Myocyte (in vitro differentiated cells): ENCODE measurements at places on chromosomes 5 and 9. TPM values are rescaled to one million over a fixed set of nuclear protein-coding genes. Genes with fewer than 3 reads are reported as not detected.

GRCh38 chr5:32489791-32490562 lies 45.4 kb upstream of the ZFR start:
- DNase-seq = peak; percentile 85

GRCh38 chr5:171299851-171300250 lies 9.2 kb upstream of the TLX3 start:
- DNase-seq = no peak

DNA sequence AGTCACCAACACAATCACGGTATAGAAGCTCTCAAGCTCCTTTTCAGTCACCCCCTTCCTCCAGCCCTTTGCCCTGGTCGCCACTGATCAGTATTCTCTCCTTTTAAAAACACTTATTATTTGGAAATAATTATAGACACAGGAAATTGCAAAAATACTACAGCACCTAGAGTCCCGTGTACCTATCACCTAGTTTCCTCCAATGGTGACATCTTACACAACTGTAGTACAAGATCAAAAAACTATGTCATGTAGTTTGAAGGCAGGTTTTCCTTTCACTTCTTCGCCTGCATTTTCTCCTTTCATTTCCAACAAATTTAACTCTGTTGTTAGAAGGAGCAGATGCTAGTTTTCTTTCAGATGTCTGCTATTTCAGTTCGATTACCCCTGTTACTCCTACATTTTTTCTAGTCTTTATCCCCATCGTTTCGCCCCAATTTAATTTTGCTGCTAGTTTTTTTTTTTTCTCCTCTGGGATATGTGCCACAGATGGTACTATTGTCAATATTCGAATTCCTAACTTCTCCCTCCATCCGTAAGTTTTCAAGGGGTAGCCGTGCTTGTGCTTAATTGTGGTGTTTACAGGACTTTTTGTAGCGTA lies 612 bp upstream of the ATG10 start:
- DNase-seq = no peak

PCDHGB7 gene
- total RNA-seq = 1.4 and 3.4 TPM in 2 replicates

IFNA21 gene
- not detected in 2 replicates for total RNA-seq

GRCh38 chr9:111237447-111237846 lies 92.6 kb downstream of the OR2K2 start:
- no peak for DNase-seq

GRCh38 chr9:104361207-104361606 lies 142.9 kb upstream of the OR13F1 start:
- no peak for DNase-seq

GRCh38 chr5:159765135-159765433 lies 151.2 kb upstream of the ADRA1B start:
- DNase-seq = no peak

- DNase-seq = peak; percentile 69
Measured at GRCh38 chr9:38141746-38142591, 72.9 kb upstream of the SHB start.

FRRS1L gene
- not detected in 2 replicates for total RNA-seq

- DNase-seq = no peak
Measured at GRCh38 chr5:26295541-26295940, 742.8 kb downstream of the CDH9 start.

DNA sequence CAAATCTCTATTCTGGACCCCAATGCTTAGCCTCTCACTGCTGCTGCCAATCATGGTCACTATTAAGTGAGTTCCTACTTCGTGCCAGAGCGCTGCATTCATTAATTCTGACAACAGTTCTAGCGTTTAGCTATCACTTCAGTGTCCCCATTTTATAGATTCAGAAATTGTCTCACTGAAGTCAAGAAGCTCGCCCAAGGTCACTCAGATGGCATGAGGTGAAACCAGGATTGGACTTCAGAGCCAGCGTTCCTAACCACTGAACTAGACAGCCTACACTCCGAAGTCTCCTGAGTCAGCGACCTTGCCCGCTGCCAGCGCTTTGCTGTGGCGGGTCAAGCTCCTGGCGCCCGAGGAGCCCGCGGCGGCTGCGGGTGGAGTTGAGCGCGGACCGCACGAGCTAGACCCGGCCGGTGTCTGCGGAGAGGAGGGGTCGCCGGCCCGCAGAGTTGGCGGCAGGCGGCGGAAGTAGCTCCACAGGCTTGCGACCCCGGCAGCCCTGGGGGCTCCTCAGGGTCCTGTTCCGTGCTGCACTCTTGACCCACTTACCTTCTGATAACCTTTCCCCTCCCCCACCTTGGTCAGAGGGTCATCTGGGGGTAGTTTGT lies 2.1 kb upstream of the GABRB2 start:
- DNase-seq = peak; percentile 3

IL33 gene
- 0.10 TPM in 1 of 2 replicates, not detected in the other for total RNA-seq

DNA sequence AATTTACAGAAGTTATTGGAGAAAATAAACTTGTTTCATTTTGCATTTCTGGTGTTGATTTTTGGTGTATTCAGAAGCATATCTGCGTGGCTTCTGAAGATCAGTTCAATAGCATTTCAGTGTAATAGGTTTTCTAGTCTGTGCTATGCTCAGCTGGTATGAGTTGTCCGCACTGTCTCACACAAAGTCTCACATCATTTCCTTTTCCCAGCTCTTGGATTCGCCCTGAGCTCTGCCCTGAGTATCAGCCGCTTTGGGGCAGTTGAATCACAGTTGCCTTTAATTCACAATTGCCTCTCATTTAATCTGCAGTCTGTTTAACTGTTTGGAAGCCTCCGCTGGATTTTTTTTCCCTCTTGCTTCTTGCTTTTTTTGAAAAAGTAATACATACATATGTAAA lies 6.4 kb upstream of the TTC23L start:
- DNase-seq = no peak

- no peak for DNase-seq
Measured at GRCh38 chr5:154767576-154767975, 12.4 kb downstream of the LARP1 start.
